Small intestine (tissue), 16 donors: ENCODE measurements at places on chromosomes 2 and 18. TPM values are rescaled to one million over a fixed set of nuclear protein-coding genes. Genes with fewer than 3 reads are reported as not detected.

Gene ARHGAP25
- polyA plus RNA-seq, result 3.6 TPM

Gene CYTIP
- 19.8 TPM for polyA plus RNA-seq

Gene SLC14A1
- polyA plus RNA-seq, result not detected

Gene ICOS
- polyA plus RNA-seq, result 0.27 TPM

DNA sequence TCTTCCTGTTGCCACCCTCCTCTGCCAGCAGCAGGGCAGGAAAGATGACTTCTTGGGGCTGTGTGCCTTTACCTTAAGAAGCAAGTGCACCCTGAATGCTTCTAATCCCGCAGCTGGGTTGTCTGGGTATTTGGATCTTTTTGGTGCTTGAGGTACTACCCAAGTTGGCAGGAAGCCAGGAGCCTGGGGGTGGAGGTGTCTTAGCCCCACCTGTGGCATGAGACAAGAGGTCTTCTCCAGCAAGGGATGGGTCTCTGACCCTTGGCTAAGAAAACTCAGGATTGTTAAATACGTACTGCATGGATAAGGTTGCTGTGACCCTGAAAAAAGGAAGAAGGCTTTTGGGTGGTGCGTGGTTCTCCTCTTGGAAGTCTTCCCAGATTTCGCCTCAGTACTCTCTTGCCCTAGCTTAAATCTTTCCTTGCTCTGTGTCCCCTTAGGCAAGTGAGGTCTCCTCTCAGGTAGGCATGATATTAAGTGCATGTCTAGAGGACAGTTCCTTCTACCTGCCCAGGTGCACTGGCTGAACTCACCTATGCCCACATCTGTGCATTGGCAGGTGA is 4.3 kb downstream of the HPCAL1 start:
- no peak for DNase-seq

DNA sequence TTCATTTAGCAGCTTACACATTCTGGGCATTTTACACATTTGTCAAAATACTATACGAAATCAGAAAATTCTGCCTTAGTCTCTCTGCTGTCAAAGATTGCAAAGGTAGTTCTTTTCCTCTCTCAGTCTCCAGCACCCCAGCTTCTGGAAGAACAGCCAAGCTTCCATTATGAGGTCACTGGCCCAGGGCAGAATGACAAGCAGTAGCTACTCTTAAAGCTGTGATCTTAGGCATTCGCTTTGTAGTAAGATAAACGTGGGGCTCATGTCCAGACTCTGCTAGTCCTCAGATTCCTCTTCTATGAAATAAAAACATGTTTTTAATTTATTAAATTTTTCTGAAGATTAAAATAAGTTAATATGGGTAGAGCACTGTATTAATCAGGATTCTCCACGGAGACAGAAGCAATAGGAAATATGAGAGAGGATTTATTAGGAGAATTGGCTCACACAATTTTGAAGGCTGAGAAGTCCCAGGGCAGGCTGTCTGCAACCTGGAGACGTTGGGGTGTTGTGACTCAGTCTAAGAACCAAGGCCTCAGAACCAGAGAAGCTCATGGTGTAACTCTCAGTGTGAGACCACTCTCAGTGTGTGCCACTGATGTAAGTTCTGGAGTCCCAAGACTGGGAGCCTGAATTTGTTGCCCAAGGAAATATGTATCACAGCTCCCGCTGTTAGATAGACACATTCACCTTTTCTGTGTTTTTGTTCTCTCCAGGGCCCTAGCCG is 201.2 kb downstream of the CMPK2 start:
- DNase-seq, result no peak

DNA sequence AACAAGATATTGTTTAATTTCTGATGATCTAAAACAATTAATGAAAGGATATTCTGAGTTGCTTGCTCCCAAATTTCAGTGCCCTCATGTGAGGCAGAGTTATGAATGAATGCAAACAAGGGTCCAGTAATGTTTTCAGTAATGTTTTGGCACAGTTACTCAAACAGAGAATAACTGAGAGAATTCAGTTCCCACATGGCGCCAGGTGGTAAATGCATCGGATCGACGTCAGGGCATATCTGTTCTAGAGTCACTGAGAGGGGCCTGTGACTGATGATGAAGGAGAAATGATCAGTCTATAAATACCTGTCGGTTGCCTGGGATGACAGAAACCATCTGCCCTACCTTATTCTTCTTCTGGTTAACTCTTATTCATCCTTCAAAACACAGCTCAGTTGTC is 81.4 kb downstream of the KCNS3 start:
- no peak for DNase-seq

DNA sequence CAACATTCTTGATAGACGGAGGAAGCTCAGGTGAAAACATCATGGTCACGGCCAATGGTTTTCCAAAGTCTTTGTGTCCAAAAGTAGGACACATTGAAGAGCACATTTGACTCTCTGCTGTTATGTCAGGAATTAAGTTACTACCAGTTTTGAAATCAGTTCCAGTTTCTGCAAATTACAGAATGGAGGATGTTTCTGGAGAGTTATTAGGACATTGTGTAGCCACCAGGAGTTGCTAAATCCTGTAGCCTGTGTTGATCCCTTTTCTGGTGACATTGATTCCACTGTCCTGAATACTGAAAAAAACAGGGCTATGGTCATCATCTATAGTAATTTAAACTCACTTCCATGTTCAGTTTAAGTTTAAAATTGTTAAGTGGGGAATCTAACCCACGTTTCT is 15.3 kb downstream of the UPP2 start:
- no peak for DNase-seq

GRCh38 chr2:54839461-54840255 is 116.2 kb downstream of the EML6 start:
- DNase-seq, result no peak

- DNase-seq, result no peak
These were observed 58.5 kb downstream of the CABLES1 start for GRCh38 chr18:23193742-23194141.

GRCh38 chr18:14971461-14972185 is 223.7 kb downstream of the ANKRD30B start:
- DNase-seq, result no peak

DNA sequence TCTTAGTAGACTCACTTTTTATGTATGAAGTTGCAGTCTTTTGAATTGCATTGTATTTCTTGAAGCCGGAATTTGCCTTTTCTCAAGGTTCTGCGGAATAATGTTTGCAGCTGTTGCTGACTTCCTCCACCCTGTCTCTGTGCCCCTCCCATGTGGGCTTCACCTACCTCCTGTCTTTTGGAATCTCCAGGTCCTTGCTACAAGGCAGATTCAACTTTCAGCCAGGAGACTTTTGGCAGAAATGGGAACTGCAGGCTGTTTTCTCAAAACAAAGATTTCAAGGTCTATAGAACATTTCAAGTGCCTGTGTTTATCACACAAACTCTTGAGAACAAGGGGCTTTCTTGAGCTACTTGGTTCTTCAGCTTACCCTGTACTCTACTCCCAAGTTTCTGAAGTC is 25.6 kb downstream of the ZNF236 start:
- no peak for DNase-seq

DNA sequence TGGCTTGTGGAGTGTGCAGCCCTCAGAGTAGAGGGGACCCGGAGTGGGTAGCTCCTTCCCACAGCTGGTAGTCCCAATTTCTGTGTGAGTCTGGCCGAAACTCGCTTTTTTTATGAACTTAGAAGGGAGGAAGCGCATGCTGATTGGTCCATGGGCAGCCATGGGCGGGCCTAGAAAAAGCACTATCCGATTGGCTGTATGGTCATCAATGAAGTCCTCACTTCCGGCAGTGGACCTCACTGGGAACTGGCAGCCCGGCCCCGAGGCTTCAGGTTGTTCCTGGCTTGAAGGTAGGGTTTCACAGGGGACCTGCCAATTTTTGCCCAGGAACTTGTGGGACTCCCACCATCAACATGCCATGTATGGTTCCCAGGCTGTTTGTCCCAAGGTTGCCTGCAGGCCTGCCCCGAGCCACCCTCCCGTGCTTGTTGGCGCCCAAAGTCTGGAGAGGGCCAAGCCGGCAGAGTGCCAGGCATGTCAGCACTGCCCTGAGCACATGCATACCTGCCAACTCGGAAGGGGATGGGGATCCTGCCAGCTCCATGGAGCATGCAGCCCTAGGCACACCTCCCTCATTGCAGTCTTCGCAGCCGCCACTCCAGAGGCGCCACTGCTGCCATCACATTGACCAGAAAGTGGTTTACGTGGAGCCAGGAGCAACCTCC is 98.5 kb downstream of the ATP9B start:
- no peak for DNase-seq

DNA sequence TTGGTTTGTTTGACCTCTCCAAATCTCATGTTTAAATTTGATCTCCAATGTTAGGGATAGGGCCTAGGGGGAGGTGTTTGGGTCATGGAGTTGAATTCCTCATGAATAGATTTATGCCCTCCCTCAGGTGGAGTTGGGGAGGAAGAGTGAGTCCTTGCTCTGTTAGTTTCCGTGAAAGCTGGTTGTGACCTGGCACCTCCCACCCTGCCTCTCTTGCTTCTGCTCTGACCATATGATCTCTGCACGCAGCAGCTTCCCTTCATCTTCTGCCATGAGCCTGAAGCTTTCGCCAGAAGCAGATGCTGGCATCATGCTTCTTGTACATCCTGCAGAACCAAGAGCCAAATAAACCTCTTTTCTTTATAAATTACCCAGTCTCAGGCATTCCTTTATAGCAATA is 231.6 kb upstream of the ERBB4 start:
- no peak for DNase-seq

GRCh38 chr2:12087175-12087574 is 340.7 kb downstream of the LPIN1 start:
- no peak for DNase-seq
